ENCODE measurements at places on chromosomes 16 and 17.
A peak's percentile ranks its signal among the peaks of the same experiment; 100 is the strongest.

- DNase-seq: no peak
Observed at GRCh38 chr17:76940295-76940694, 72.1 kb downstream of the MGAT5B start.

GRCh38 chr16:57401943-57402640 is 2.5 kb upstream of the CCL17 start:
- DNase-seq: no peak

DNA sequence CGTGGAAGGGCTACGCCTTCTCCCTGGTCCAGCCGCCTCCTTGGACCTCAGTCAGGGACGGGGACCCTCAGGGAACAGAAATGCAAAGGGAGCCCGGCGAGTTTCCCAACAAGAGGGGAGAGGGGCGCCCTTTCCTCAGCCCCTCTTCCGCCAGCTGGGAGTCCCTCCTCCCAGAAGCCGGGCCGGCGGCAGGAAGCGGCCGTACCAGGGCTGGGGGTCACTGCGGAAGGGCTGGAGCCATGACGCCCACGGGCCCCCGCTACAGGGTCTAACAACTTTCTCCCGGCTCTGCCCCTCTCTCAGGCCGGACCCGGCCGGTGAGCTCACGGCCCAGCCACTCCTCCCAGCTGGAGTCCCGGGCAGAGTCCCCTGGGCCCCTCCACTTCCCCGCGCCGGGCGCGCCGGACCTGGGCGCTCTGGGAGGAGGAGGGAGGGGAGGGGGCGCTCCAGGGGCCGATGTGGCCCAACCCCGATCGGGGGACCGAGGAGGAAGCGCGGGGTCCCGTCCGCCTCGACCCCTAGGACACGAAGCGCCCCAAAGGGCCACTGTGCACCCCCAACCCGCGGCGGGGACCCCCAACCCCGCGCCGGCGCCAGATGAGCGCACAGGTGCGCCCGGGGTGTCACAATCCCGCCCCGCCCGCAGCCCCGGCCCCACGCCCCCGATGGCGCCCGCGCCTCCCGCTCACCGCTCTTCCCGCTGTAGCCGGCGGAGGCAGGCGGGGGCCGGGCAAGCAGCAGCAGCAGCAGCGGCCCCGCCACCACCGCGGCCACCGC is 578 bp downstream of the PGAP6 start:
- DNase-seq: no peak

- no peak for DNase-seq
Observed at GRCh38 chr16:88013091-88013609, 61.9 kb downstream of the BANP start.

- DNase-seq: no peak
Observed at GRCh38 chr17:79155701-79156100, 81.1 kb downstream of the ENGASE start.

GRCh38 chr16:88279998-88280397 is 102.8 kb upstream of the ZNF469 start:
- no peak for DNase-seq

DNA sequence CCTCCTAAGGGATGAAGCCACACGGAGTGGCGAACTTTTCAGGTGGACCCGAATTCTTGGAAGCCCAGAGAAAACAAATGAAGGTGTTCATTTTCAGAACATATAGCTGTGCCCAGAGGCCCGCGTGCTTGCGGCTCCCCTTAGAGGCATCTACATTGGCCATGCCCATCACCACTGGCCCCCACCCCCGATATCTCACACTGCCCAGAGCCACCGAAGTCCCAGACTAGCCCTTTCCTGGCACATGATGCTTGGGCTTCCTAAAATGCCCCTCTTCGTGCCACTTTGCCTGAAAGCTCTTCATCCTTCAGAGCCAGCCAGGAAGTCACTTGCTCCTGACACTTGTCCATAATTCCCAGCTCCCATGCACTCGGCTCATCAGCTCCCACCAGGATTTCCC is 2.1 kb upstream of the HEXIM1 start:
- no peak for DNase-seq

GRCh38 chr17:6386041-6386630 is 48.8 kb downstream of the AIPL1 start:
- no peak for DNase-seq

DNA sequence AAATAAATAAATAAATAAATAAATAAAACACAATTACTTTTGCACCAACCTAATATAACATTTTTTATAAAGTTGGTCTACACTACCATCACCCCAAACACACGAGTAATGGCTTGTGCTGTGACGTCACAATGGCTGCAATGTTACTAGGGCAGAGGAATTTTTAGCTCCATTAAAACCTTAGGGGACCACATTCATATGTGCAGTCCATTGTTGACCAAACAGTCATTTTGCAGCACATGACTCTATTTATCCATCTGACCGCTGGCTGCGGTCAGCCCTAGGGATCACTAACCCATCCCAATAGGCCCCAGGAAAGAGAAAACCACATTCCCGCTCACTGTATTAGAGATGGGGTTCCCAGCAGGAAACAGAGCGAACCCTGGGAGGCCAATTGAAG is 9.6 kb downstream of the CDH5 start:
- no peak for DNase-seq

- no peak for DNase-seq
Observed at GRCh38 chr16:56995136-56995805, 5.9 kb downstream of the NLRC5 start.

DNA sequence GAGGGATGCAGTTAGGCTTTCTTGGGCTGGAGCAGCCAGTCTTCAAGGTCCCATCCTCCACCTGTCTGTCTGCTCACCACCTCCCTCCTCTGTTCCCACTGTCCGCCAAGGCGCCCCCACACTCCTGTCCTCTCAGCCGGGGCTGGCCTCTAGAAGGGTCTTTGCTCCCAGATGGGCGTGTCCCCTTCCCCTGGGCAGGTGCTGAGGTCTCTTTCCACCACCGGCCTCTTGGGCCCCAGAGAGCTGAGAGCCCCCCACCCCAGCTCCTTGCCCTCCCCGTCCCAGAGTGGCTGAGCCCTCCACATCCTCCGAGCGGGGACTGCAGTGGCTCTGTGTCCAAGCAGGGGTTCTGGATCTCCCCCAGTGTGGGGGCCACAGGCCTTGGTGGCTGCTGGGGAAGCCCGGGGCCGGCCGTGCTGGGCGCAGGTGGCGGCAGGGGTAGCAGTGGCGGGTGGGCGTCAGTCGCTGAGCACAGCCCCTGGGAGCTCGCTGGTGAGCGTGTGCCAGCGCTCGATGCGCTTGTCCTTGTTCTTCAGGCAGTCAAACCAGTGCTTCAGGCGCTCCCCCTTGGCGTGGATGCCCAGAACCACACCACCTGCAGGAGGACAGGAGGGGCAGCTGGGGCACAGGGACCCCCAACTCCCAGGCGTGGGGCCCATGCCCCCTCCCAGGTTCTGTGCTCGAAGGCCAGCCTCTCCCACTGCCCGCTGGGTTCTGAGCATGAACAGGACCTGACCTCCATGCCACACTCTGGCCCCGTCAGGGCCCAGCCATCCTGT is 9.8 kb downstream of the SCGB1C2 start:
- DNase-seq: no peak

GRCh38 chr17:62581764-62582163 is 45.7 kb upstream of the MRC2 start:
- DNase-seq: no peak

GRCh38 chr16:22878955-22879354 is 65.0 kb downstream of the HS3ST2 start:
- DNase-seq: no peak

GRCh38 chr16:2596747-2597559 is 59.1 kb downstream of the PDPK1 start:
- no peak for DNase-seq

DNA sequence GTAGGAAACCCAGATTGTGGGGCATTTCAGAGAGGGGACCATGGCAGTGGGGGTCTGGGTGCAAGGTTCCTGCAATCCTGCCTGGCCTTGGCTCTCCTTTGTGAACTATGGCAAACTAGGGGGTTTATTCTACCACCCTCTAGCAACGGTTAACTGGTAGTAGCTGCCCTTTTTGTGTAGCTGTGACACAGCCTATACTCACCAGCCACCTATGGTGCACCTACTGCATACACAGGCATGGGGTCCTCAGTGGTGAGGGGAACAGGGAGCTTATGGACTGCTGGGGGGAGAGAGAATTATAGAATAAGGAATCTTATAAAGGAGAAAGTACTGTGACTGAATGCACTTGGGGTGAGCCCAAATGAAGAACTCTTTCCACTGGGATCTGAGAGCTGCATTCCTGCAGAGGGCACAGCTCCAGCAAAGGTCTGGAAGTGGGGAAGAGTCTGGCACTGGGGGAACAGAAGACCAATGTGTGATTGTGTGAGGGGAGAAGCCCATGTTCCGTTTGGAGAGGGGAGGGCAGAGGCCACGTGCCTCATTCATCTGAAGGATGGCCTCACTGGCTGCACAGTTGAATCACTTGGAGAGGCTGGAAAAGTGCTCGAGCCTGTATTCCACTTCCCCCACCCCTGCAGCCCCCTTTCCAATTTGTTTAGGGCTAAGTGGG is 2.1 kb downstream of the MT1X start:
- DNase-seq: no peak

GRCh38 chr17:41437769-41438168 is 3.0 kb downstream of the KRT38 start:
- no peak for DNase-seq

- no peak for DNase-seq
Observed at GRCh38 chr16:680967-681745, 946 bp downstream of the STUB1 start.

- DNase-seq: peak; percentile 24
Observed at GRCh38 chr16:28218109-28218508, 6.3 kb upstream of the XPO6 start.

GRCh38 chr16:77469634-77470033 is 34.8 kb upstream of the ADAMTS18 start:
- DNase-seq: no peak

DNA sequence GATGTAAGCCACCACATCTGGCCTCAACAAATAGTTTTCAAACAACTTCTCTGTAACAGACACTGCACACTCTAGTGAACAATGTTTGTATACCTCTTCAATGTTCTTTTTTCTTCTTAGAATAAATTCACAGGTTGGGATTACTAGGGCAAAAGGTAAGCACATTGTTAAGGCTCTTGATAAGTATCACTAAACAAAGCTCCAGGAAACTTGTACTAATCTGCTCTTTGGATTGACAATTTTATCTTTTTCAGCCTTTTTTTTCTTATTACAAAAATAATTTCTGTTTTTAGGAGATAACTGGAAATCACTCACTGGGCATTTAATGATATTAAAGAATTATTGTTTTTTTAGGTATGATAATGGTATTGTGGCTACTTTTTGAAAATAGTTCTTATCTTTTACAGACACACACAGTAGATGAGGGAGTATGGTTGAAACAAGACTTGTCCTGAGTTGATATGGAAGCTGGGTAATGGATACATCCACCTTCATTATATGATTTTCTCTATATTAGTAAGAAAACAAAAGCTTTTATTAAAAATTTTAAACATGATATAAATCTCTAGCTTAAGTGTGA is 7.7 kb upstream of the MPRIP start:
- DNase-seq: no peak

GRCh38 chr16:3938843-3939624 is 58.5 kb upstream of the CREBBP start:
- peak; percentile 36 for DNase-seq
